ENCODE measurements at places on chromosomes 12 and 14.

- DNase-seq, result no peak
Observed at GRCh38 chr12:56599797-56600196, 30.3 kb downstream of the BAZ2A start.

DNA sequence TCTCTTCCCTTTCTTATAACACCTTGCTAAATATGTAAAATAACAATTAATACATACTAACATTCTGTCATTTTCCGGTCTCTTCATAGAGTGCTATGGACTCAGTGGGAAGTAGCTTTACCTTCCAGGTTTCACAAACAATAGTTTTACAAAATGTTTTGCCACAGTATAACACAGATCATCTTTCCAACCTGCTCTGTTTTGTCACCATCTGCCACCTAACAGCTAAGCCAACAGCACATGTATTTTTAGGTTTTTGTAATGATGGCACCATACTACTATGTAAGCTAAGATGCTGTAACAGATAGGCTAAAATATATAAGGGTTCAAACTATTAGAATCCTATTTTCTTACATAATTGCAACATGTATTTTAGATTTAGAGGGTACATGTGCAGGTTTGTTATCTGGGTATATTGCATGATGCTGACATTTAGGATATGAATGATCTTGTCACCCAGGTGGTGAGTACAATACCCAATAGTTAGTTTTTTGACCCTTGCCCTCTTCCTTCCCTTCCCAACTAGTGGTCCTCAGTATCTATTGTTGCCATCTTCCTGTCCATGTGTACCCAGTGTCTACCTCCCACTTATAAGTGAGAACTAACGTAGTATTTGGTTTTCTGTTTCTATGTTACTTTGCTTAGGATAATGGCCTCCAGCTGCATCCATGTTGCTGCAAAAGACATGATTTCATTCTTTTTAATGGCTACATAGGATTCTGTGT is 8.7 kb downstream of the RHOJ start:
- no peak for DNase-seq

- no peak for DNase-seq
Observed at GRCh38 chr12:106975993-106976658, 10.8 kb downstream of the MTERF2 start.

GRCh38 chr12:67155863-67156262 is 113.3 kb upstream of the CAND1 start:
- no peak for DNase-seq

DNA sequence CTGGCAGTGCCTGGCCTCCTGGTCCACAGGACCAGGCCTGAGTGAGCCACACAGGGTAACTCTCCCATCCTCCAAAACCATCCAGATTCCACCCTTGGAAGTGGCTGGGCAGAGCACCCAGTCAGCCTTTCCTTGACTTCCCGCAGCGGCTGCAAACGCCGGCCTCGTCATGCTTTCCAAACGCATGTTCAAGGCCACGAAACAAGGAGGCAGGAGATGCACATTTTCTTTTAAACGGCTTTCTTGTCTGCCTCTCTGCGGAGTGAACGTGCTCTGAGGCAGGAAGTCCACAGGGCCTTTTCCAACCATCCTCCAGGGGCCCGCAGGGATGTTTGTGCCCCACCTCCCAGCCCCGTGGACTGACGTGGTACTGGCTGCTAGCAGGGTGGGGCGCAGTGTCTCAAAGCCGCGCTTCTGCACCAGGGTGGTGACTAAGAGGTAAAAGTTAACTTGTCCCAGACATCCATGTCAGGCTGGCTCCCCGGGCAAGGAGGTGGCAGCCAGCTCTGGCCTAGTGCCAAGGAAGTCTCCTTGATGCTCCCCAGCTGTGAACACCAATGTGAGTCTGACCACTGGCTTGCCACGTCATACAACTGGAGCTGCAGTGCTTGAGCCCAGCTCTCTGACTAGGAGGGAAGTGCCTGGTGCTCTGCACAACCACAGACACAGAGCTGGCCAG is 45.0 kb downstream of the KCNA5 start:
- DNase-seq, result no peak

DNA sequence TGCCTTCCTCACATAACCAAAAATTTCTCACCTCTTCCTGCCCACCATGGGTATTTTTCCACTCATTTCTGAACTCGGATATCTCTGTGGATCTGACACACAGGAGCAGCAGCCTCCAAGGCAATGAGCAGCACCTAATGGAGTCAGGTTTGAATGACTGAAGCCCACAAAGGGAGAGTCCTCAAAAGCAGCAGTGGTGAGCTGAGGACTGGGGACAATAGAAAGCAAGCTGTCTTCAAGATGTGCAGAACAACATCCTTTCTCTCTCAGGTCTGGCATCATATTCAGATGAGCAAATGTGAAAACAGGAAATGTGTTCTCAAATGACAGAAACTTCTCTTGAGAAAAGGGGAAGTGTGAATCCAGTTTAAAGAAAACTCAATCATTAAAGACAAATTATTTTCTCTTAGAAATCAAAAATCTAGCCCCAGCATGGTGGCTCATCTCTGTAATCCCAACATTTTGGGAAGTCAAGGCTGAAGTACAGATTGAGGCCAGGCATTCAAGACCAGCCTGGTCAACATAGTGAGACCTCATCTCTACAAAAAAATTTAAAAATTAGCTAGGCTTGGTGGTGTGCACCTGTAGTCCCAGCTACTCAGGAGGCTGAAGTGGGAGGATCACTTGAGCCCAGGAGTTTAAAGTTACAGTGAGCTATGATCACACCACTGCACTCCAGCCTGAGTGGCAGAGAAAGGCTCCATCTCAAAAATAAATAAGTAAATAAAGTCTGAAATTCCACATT is 54.2 kb downstream of the C12orf42 start:
- no peak for DNase-seq

- DNase-seq, result no peak
Observed at GRCh38 chr12:50572287-50572686, 67.5 kb downstream of the DIP2B start.

All from NT2/D1 (cell line).